ENCODE measurements at places on chromosomes 3 and 15.
A peak's percentile ranks its signal among the peaks of the same experiment; 100 is the strongest.

- no peak for DNase-seq
These were observed 33.3 kb upstream of the VPS33B start for GRCh38 chr15:91055548-91056331.

DNA sequence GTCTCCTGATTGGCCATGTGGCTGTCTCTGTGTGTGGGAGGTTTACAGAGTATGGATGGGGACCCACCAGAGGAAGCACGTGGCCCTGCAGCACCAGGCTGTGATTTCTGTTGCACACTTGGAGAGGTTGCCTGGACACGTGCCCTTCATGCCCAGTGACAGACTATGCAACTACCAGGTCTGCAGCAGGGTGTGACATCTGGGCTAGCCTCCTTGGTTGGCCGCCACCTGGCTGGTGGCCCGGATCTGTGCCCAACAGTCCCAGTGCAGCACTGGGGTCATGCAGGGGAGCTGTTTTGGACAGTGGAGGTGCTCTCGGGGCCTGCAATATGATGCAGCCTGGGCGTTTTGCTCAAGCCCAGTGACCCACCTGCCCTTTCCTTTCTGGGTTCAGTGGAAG is 212.5 kb downstream of the UBE3A start:
- DNase-seq: no peak

DNA sequence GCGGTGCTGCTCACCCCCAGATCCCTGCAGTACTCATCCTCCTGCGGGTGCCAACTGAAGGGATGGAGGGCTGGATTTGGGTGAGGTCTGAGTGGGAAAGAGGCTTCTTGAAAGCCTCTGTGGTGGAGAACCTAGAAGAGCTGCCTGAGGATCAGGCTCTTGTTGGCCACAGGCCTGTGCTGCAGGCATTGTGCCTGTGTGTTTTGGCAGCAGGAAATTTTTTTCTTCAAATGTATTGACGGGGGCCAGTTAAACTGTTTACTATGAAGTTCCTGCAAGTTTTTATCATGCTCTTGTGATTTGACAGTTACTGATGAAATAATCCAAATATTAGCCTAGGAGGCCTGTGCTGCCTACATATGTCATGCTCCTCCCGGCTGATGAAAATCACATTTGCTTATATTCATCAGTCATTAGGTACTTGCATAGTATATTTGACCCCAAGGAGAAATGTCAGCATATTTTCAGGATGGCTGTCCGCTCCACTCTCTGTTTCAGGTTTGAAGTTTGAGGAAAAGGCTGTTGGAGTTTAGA is 103.1 kb downstream of the THSD4 start:
- no peak for DNase-seq

GRCh38 chr3:140188285-140188684 is 253.3 kb downstream of the CLSTN2 start:
- DNase-seq: no peak

DNA sequence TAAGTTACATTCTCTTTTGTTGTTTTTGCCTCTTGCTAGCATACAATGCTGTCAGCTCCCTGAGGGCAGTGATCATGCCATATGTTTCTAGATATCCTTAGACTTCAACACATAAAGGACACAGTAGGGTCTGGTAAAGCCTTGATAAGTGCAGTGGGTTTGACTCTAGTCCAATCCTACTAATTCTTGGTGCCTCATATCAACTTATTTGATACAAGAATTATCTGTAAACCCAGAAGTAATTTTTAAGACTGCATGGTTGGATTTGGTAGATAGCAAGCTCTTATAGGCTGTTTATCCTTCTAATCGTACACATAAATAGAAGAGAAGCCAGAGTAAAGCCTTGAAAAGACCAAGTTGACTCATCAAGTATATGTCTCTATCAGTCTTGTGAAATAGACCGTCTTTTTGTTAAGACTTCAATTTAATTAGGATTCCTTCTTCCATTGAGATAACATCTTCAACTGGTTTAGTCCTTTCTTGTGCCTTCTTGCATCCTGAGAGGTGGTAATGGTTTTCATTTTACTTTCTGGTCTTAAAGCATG is 265.6 kb upstream of the CDIN1 start:
- no peak for DNase-seq

DNA sequence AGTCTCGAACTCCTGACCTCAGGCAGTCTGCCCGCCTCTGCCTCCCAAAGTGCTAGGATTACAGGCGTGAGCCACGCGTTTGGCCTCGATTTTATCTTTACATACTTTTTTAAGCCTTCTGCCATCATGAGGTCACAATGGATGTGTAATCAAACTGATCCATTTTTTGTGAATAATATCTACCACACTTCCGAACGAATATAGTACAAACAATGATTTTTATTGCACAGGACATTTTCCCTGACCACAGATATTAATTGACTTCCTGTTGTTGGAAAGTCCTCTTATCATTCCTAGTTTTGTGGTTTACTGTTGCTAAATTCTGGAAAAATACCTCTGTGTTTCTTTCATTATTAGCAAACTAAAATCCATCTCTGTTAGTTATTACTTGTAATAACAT is 68.9 kb downstream of the MINDY2 start:
- DNase-seq: no peak

- no peak for DNase-seq
These were observed 113.3 kb downstream of the SMAD6 start for GRCh38 chr15:66815318-66815717.

DNA sequence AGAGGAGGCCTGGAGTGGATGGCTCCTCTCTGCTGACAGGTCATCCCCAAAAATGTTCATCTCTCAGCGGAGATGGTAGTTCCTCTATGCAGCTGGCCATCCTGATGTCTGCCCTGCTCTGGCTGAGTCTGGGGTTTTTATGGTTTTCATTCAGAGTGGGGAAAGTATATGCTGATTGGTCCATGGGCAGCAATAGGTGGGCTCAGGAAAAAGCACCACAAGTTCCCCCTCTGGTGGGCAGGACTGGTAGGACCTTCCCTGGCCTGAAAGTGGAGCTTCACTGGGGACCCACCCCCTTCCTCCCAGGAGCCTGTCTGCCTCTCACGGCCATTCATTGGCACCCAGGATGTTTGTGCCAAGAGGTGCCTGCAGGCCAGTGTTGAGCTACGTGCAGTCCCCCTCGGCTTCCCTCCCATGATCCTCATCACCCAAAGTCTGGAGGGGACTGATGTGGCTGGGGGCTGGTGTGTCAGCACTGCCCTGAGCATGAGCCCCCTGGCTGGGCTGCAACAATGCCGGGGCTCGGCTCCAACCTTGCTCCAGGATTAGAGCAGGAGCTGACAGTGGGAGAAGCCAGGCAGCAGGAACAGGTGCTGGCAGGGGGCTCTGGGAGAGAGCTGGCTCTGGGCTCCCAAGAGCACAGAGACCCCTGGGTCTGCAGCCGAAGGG is 13.1 kb upstream of the BLOC1S6 start:
- DNase-seq: peak; percentile 1

GRCh38 chr3:79175870-79176269 is 591.9 kb downstream of the ROBO1 start:
- DNase-seq: no peak
